ENCODE measurements at places on chromosomes 4 and X.

- DNase-seq = peak; percentile 39
Observed at GRCh38 chrX:41164449-41164848, 79.2 kb downstream of the USP9X start.

DNA sequence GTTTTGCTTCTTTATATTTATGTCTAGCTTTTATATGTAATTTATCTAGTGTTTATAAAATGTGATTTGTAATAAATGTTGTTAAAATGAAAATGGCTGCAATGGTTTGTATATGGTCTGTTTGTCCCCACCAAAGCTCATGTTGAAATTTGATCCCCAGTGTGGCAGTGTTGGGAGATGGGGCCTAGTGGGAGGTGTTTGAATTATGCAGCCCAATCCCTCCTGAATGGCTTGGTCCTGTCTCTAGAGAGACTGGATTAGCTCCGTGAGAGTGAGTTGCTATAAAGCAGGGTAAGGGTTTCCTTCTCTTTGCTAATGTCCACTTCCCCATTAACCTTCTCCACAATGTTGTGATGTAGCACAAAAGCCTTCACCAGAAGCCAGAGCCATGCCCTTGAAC, 30.0 kb upstream of the JADE3 start:
- no peak for DNase-seq

DNA sequence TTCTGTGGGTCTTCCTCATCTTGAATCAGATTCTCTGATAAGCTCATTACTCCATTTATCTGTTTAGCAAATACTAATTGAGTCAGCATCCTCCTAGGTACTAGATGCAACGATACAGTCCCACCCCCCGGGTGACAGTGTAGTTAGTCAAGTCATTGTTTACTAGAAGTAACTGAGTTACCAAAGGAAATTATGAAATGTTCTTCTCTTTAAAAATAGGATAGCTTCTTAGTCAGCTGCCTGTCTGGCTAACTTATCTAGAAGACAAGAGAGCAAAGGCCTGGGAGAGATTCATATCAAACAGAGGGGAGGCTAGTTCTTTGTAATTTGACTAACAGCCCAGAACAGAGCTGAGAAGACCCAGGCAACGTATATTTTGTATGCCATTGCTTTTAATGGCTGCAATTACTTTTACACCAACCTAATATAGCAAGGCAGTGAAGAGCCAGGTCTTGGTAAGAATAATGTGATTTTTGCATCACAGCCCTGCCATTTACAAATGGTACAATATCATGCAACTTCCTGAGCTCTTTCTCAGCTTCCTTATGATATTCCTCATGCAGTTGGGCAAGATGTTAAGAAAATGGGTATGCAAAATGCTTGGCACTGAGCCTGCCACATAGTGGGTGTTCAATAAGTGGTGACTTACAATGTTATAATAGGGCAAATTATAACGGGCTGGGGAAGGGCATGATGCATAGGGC, 149.9 kb downstream of the CHIC2 start:
- no peak for DNase-seq

DNA sequence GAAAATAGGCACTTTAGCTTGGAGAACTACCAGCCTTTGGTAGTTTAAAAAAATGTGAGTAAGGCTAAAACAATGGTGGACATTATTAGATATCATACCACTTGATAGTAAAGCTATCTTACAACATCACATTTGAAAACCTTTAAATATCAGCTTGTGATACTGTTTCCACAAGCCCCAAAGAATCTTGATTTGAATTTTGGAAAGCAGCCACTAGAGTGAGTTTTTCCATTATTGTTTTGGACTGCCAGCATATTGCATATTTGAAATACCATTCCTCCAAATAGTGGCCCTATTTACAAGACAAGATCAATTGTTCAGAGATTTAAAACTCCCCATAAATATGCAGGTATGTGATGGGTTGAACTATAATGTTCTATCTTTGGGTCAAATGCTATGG, 303.0 kb upstream of the PRPS2 start:
- DNase-seq = no peak

DNA sequence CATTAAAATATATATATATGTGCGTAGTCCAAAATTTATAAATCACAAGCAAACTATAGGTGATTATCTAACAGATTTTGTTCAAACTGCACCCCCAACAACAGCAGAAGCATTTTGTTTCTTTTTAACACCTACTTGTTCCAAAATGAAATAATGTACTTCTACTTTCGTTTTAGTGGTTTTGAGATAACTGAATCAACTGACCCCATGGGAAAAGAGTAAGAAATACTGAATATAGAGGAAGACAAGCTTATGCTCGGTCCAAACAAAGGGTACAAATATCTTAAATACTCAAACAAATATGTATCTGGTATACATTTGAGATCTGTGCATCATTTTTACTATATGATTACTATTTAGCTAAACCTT, 22.4 kb downstream of the MAP7D3 start:
- DNase-seq = no peak

GRCh38 chrX:77200663-77201062, 246.5 kb upstream of the FGF16 start:
- DNase-seq = no peak

DNA sequence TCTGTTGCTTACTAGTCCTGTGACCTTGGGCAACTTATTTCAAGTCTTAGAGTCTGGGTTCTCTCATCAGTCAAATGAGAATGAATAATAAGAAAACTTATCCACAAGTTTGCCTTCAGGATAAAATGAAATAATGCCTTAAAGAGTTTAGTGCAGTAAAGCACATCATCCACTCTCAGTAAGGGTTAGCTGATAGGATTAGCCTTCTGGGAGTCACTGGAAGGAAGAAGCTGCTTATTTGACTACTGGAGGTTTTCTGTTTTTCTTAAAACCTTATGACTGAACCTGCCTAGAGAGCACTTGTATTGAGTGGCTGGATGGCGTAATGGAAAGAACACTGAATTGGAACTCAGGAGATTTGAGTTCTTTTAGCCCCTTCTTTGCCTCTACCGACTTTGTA, 1.8 kb downstream of the RNF128 start:
- DNase-seq = no peak

DNA sequence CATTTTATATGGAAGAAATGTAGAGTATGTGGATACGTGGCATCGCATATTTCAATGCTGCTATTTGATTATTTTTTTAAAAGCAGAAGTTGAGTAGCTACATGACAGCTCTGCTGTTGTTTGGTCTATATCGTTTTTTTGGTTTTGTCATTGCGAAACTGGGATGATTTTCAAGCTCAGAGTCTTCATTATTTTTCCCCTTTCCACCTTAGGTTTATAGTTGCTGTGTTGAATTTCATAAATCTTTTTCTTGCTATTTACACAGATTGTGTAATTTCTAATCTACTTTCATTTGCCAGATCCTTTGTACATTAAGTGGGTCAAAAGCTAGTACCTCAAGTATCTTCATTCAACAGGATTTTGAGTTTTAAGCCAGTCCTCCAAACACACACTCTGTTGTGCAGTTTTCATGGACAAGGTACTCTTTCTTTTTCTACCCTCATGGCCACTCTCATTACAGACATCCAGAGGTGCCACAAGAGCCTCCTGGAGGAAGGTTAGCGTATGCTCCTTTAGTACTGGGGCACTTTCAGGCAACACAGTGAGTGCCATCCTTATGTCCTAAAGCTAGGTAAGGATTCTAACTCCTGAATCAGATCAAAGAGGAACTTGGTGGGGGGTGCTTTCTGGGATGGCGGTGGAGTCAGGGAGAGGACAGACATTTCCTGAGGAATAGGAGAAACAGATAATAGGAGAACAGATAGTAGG, 123.2 kb downstream of the FHIP1A start:
- DNase-seq = no peak

DNA sequence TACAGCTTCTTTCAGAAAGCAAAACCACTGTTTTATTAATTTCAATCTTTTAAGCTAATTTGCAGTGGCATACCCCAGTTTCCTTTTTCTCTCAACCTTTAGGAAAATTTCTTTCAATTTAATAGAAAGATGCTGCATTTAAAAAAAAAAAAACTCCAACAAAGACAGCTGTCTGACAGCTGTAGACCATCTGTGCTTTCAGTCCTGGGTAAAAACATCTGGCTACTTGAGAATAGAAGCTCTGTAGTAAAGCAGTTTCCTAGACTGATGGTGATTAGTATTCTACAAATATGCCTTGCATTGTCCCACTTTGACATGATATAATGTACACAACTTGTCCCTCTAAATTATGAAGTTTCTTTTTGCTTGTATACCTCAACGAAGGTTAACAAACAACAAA, 197.8 kb downstream of the EDA start:
- DNase-seq = no peak

GRCh38 chrX:1336331-1336943, at the start of gene IL3RA:
TSS of gene IL3RA (plus strand) at chrX:1336785. CDS start at chrX:1341766, 4,981 bp downstream.
- DNase-seq = no peak

GRCh38 chr4:107379054-107379869, 340.8 kb downstream of the PAPSS1 start:
- no peak for DNase-seq

DNA sequence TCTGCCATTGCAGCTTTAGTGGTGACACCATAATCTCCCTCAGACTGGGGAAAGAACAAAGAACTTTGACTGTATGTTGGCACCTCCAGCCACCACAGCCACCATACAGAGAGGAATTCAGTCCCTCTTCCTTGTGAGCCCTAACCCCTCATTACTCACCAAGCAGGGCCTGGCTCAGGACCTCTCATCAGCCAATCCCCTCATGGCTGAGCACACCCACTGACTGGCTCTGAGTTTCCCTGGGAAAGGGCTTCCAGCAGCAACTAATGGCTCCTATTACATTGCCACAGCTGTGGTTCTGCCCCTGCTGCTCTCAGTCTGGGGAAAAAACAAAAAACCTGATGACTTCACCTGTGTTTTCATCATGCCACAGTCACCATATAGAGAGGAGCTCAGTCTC, 1482.6 kb downstream of the FAM133A start:
- no peak for DNase-seq

DNA sequence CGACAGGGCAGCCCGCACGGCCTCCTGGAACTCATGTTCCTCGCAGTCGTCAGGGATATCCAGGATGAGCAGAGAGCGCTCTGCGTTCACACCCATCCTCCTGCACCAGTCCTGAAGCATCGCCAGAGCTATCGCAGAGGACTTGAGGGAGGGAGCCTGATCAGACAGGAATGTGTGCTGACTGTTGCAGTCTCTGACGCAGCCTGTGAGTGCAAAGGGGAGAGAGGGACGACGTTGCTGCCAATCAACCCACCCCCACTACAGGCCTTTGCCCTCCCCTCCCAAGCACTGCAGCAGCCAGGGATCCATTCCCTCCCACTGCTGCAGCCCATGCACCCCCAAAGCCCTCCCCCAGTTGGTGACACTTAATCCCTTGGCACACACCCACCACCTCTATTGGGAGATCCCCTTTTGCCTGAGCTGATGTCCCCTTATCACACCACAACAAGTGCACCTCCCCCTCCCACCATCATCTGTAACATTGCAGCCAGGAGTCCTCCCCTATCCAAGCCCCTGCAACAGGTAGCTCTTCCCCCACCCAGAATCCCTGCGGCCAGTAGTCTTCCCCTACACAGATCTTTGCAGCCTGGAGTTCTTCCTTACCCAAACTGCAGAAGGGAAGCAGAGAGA, 897 bp downstream of the PNMA6F start:
- DNase-seq = no peak

DNA sequence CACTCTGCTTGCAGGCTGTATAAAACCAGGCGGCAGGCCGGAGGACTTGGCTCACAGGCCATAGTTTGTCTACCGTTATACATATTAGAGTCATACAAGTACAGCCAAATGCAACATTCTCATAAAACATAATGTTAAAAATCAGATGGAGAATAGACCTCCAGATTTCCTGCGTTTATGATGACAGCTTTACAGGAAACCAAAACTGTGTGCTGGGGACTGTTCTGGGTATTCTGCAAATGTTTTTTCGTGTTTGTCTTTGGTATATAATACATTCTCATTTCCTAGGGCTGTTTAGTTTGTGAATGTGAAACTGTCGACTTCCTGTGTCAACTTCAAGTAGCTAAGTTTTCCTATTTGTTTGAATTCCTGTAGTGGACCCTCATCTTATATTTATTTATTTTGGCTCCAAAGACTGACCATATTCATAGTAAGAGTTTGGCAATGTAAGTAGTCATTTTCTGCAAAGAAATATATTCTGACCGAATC, 79.5 kb upstream of the FAM9C start:
- DNase-seq = no peak

DNA sequence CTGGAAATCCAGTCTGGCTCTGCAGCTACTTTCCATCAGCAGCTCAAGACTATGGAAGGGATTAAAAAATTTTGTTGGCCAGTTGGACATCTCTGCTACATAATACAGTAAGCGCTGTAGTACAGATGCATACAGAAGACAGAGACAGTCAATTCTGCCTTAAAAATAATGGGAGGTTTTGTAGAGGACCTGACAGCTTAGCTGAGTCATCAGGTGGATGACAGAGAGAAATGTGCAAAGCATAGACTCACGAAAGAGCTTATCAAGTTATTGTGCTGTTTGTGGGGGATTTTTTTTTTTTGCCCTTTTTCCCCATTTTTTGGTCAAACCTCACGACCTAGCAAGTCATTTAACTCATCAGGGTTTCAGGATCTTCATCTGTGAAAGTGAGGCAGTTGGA, 149.0 kb upstream of the SCML1 start:
- no peak for DNase-seq

DNA sequence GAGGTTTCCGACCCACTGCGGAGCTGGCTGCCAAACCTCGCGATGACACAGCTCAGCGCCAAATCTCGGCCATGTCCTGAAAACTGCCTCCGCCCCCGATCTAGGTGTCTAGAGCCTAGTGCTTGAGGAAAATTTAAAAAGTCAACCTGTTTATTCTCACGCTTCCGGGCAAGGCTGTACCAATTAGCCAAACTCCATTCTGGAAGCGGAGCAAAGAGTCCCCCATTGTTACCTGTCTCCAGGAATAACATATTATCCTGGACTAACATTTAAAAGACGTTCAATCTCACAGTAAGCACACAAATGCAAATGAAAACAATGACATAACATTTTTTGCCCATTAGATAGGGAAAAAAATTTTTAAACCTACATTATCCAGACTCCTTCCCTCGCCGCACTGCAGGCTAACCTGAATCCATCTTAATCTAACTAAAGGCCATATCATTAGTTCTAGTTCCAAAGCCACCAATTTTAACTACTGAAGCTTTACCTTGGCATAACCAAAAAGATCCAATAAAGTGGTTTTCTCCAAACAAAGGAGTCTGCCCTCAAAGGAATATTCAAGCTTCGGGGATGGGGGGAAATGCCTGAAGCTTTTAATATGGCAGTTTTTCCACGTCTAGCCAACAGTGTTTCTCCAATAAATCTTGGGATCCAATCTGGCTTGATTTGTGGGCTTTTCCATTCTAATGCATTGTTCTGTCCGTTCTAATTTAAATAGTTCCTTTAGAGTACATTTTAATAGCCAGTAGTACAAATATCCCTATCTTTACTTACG, 1.9 kb downstream of the HUWE1 start:
- peak; percentile 98 for DNase-seq

- DNase-seq = no peak
Observed at GRCh38 chr4:94570558-94570957, 118.8 kb downstream of the PDLIM5 start.

- DNase-seq = no peak
Observed at GRCh38 chrX:49192722-49193328, 6.7 kb upstream of the PRICKLE3 start.

Measured in DMS79 treated with DMSO at 0.1 percent for 48 hours (cell line).